ENCODE measurements at places on chromosomes 12 and 14.

DNA sequence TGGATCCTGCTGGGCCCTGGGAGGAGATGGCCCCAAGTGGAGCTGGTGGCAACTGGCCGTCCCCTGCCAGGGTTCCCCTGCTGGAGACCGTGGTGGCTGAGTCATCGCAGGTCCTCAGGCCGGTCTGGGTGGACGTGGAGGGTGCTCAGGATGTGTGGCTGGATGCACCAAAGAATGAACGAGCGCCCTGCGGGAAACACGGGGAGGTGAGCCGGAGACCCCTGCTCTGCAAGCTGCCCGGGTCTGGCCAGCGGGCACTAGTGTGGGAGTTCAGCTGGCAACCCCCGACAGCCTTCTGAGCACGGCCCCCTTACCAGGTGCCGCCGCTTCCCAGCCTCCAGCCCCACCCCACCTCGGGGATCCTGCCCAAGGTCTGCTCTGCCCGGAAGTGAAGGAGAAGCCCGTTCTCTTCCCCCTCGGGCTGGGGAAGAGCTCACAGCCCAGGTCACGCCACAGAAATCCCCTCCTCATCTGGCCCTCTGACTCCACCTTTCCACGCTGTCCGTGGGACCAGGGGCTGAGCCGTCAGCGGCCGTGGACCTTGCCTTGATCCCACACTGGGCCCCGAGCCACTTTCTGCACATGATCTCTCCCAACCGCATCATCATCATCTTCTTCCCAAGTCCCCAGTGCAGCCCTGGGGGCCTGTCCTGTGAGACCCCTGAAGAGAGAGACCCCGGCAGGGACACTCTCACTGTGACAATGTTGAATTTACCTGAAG lies 165.5 kb downstream of the KIF26A start:
- DNase-seq = no peak

DNA sequence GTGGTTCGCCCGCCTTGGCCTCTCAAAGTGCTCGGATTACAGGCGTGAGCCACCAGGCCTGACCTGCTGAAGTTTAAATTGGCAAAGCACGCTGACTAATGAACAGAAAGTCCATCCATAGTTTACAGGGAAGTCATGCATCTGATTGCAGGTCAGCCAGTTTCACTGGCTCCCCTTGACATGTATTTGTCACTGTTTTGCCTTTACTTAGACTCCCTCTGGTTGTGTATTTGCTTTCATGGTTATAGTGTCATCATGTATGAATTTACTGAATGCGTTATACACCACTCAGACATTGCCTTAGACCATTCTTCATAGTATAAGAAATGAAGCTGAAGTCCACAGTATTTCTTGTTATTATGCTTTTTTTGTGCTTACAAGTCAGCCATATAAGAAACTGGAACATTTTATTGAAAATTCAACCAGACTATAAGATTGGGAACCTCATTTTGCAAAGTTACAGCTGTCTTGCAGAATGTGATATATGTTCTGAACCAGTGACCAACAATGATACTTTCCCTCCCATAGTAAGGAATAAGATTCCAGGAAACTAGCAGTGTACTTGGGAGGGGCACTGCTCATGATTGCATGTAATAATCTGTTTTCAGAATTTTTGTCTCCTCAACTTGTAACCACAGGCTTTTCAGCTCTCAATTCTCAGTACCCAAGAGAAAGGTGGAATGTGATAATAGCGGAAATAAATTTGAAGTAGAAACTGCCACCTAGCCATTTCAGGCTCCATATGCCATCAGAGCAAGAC lies 51.9 kb upstream of the ATF7IP start:
- DNase-seq = no peak

- no peak for DNase-seq
Observed at GRCh38 chr12:90969851-90970250, 14.9 kb upstream of the CCER1 start.

- DNase-seq = no peak
Observed at GRCh38 chr14:22996768-22997654, 12.9 kb downstream of the C14orf93 start.

DNA sequence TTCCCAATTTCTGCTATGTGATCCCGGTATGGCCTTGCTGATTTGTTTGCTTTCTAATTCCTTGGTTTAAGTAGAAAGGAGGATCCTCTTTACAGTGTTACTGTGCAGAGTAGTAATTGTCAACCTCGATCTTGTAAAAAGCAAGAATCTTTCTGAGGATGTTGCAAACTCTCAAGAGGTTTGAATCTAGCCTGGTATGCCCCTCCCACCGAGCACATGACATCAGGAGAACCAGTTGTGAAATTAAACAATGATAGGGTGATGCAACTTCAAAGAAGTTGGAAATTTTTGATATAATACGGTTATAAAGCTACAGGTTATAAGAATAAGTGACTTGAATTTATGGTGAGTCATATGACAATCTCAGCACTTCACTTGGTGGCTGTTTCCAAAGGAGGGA lies 35.0 kb upstream of the FUT8 start:
- no peak for DNase-seq
